Effector CD4-positive, alpha-beta T cell (primary cell): ENCODE measurements at places on chromosomes 11 and 22.

GRCh38 chr11:75576017-75576416, 14.0 kb downstream of the SERPINH1 start:
- no peak for DNase-seq

DNA sequence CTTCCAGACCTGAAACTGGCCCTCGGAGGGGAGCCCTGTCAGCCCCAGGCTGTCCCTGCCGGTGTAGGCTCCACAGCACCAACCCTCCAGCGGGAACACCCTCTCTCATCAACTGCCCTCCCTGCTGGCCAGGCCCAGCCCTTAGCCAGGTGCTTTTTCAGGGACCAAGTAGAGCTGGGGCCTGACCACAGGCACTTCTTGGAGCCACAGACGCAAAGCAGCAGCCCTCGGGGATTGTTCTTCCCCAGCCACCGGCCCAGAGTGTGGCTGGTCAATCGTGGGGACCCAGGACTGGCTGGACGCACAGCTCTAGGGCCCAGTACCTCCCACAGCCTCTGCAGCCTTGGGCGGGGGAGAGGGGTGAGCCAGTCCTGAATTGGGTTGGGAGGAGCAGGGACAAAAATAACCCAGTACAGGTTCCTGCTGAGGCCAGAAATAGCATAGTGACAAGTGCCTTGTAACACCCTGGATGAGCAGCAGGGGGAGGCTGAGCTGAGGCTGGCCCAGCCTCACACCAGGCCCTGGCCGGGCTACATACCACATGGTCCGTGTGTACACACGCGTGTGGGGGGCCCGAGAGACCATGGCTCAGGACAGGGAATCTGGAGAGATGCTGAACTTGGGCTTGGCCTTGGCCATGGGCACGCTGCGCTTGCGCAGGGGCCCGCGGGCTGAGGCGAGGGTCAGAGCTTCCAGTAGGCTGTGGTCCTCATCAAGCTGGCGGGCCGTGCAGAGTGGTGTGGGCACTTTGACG, 2.0 kb downstream of the KCNJ11 start:
- no peak for DNase-seq

- DNase-seq: no peak
These were observed 35.5 kb downstream of the SPATA19 start for GRCh38 chr11:133809569-133810491.

- DNase-seq: no peak
These were observed 498.7 kb downstream of the METTL15 start for GRCh38 chr11:28606930-28607329.

DNA sequence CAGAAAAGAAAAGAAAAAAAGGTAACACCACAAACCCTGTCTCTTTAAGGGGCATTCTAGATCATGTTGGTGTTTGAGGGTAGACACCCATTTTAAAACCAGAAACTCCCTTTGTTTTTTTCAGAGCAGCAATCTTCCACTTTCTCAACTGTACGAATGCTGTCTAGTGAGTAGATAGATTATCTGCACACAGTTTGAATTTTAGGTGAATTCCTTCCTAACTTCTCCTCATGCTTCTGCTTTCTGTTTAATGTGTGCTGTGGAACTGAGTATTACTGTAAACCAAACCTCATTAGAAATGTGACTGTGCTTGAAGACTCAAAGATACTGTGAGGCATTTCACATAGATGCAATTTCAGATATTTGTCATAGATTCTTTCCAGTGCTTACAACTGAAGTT, 102.4 kb downstream of the PRMT3 start:
- no peak for DNase-seq

GRCh38 chr22:46381142-46381541, 45.6 kb downstream of the TRMU start:
- DNase-seq: no peak

- DNase-seq: no peak
These were observed 16.9 kb upstream of the PEX26 start for GRCh38 chr22:18060646-18061620.

DNA sequence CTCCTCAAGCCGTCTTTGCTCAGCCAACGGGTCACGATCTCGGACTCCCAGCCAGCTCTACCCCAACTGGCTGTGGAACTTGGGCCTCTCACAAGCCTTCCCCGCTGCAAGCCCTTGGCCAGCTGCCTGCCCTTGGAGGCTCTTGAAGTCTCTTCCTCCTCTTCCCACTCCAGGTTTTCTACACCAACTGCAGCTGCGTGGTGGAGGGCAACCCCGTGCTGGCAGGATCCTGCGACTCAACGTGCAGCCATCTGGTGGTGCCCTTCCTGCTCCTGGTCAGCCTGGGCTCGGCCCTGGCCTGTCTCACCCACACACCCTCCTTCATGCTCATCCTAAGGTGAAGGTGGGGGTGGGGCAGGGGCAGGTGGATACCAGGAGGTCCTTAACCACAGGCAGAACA, 40.5 kb upstream of the TPBGL start:
- no peak for DNase-seq

DNA sequence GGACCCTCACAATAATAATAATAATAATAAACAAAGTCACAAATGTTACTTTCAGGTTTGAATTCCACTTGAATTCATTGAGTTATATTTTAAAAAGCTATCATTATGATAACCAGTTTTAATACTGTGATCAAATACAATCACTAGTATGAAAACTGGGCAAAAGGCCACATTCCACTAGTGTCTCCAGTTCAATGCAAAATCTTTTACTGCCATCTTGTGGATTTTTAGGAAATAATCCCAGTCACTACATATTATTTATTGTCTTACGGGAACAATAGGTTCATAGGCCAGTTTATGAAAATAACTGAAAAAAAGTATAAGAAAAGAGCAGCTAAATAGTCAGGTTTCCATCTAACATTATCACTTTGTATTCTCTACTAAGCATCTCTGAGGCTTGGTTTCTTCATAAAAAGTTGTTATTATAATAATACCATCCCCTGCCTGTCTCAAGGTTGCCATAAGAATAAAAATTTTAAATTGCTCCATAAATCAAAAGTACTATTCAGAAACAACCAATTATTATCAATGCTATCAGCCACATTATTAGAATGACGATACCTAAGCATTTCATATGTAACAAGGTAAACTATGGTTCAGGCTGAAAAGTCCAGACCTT, 533.9 kb upstream of the CCDC90B start:
- DNase-seq: no peak

GRCh38 chr11:100445231-100445735, 241.8 kb upstream of the ARHGAP42 start:
- no peak for DNase-seq

DNA sequence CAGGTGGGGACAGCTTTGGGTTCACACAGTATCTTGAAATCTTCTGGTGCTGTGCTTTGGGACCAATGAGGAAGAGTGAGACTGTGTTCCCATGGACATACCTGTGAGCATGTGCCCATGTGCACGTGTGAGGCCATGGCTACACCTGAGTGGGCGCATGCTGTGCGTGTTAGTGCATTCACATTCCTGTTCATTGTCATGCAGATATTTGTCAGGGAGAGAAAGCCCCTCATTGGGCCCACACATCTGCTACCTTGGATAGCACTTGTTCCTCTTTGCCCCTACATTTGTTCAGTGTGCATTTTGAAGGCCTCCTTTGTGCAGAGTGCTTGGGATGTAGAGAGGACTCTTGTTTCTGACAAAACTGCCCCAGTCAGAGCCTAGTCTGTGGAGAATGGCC, 154.3 kb upstream of the E2F8 start:
- no peak for DNase-seq

GRCh38 chr22:23183061-23183698, 2.9 kb downstream of the BCR start:
- DNase-seq: no peak

GRCh38 chr22:42717197-42717928, 3.3 kb downstream of the A4GALT start:
- DNase-seq: no peak

GRCh38 chr11:132249256-132249655, 878.8 kb downstream of the NTM start:
- no peak for DNase-seq

- DNase-seq: peak; percentile 1
These were observed 77.6 kb upstream of the KCNQ1OT1 start for GRCh38 chr11:2777386-2777785.
